ELR (cell line): ENCODE measurements at places on chromosomes 2 and 18.

GRCh38 chr2:73285159-73285739 is 971 bp upstream of the FBXO41 start:
- DNase-seq = no peak

DNA sequence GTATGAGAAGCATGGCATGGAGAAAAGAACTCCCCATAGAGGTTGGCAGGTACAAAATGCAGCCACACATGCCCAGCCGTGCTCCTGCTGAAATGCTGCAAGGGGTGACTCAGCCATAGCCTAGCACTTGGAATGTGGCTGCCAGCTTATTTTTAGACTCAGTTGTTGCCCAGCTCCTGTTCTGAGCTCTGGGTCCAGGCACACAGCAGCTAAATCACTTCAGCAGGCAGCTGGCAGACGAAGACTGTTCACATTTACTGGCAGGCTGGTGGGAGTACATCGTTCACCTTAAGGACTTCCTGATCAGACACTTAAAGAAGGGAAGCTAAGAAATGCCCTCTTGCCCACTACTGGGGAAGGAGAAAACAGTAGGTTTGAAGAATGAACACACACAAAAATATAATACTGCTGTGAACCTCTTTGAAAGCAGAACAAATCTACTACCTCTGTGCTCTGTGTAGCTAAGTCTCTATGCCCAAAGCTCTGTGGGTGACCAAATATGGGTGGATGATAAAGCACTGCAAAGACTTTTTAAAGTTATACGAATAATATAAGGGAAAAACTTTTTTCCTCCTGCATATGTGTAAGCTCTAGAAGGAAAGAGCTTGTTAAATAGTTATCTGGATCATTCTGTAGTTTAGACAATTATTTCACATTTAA is 146.1 kb downstream of the LNPK start:
- peak; percentile 66 for DNase-seq

DNA sequence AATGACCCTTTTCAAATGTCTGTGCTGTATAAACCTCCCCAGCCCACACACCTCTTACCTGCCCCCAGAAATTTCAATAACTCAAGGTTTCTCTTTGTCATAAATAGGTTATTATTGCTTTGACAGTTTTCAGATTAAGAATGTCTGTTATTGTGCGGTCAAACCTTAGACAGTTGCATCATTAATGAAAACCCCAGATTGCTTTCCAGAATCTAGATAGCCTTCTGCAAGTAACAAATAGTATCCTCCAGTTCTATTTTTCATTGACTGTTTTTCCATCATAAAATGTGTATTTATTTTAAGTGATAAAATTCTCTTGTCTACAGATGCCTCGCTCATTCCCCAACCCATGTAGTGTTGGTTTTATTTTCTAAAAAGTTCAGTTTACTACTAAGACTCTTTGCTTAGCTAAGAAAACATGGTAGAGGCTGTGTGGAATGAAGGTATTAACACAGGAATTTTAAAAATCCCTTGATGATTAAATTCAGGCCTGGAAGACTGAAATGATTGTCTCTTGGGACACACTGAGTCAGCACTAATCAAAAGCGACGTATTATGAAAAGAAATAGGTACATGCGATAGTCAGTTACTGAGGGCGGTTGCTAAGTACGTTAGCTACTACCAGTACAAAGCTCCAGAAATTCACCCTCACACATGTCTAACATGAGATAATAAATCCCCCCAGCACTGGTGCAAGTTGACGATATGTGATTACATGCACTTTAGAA is 38.4 kb upstream of the ITGAV start:
- no peak for DNase-seq

DNA sequence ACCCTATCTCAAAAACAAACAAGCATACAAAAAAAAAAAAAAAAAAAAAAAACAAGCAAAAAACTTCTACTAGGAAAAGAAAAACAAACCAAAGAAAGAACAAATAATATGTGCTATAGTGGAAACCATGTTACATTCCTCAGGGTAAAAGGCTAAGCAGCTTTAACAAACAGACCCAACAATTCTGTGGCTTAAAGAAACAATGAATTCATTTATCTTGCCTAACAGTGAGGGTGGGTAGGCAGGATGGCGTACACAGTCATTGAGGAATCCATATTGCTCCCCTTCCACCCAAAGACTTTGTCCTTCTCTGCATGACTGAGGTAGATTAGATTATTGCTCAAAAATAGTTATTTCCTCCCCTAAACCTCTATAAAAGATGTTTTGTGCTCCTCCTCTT is 63.1 kb upstream of the ITGA6 start:
- no peak for DNase-seq

GRCh38 chr2:240336820-240337427 is 98.5 kb upstream of the GPC1 start:
- DNase-seq = no peak

DNA sequence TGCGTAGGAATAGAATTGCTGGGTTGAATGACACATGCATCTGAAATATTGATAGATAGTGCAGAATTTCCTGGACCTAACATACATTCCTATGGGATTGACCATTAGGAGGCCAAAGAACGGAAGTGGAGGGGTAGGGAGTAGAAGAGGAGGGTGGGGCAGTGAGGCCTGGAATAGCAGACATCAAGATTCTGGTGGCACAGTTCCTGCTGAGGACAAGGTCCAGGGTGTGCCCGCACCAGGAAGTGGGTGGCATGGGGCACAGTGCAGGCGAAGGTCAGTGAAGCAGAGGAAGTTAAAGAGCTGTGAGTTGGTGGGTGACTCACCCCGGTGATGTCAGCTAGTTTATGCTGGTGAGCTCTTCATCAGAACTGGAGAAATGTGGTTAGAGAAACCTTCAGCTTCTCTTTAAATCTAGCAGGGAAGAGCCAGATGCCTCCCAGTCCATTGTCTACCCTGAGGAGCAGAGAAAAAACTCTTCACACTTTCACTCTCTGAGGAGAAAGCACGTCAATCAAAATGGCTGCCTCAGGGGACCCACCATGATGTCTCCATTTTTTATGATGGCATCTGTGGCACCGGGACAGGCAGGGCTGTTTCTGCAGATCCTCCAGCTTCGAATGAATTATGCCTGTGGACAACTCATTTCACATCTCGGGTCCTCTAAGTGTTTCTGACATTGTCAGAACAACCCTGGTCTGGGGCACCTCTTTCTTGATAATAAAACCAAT is 55.9 kb upstream of the CTLA4 start:
- DNase-seq = peak; percentile 94

GRCh38 chr2:36729067-36729466 is 32.6 kb downstream of the VIT start:
- DNase-seq = peak; percentile 73

- no peak for DNase-seq
Measured at GRCh38 chr2:133418671-133419070, 149.6 kb downstream of the NCKAP5 start.

DNA sequence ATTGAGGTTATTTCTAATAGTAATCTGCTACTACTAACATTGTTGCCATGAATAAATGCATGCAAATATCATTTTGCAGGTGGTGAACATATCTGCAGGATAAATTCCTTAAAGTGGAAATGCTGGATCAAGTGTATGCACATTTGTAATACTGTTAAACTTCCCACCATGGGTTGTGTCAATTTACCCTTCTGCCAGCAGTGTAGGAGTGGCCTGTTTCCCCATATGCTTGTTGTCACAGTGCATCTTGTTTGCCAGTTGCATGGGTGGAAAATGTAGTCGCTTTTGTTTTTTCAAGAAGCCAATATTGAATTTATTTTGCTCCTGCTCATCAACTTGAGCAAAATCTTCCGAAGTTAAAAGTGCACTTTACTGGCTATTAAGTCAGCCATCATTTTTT is 139.0 kb upstream of the ACKR3 start:
- DNase-seq = no peak

- DNase-seq = no peak
Measured at GRCh38 chr2:196108604-196109003, 40.0 kb upstream of the DNAH7 start.

DNA sequence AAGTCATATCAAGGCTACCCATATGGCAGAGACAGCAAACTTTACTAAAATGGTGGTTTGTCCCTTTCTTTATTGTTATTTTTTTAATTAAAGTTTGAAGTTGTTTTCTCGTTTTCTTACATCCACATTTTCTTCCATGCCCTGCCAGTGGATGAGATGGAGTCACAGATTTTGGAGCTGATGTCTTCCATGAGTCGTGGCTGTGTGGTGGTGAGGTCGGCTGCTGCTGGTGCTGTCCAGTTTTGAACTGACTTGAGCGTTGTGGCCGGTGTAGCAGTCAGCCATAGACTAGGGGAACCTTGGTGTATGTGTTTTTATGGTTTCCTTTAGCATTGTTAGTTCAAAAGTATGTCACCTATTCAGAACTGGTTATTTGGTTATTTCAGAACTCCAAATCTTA is 182.8 kb downstream of the SH3RF3 start:
- peak; percentile 51 for DNase-seq

DNA sequence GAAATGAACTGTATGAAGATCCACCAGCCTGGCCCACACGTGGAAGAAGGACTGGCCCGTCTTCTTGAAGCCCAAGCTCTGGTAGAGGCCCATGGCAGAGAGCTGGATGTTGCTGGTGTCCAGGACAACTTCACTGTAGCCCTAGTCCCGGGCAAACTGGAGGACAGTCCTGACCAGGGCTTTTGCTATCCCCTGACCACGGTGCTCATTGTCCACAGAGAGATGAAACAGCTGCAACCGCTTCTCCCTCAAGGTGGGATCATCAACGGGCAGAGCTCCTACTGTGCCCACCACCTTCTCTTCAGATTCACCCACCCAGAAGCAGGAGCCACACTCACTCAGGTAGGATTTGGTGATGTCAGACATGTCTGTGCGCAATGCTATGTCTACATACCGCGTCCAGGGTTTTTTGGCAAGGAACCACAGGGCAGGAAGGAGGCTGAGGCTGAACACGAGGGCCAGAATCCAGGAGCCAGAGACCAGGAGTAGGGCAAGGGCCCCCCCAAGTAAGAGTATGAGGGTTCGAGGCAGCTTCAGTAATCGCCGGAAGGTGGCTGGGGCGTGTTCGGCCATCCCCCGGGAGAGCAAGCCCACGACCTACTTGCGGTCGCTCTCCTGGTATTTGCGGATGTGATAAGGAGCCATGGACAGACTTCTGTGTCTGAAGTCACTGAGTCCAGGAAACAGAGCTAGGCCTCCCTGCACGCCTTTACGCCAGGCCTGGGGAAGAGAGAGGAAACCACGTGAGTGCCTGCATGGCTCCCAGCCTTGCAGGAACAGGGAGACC is 36.3 kb downstream of the TPRKB start:
- no peak for DNase-seq

DNA sequence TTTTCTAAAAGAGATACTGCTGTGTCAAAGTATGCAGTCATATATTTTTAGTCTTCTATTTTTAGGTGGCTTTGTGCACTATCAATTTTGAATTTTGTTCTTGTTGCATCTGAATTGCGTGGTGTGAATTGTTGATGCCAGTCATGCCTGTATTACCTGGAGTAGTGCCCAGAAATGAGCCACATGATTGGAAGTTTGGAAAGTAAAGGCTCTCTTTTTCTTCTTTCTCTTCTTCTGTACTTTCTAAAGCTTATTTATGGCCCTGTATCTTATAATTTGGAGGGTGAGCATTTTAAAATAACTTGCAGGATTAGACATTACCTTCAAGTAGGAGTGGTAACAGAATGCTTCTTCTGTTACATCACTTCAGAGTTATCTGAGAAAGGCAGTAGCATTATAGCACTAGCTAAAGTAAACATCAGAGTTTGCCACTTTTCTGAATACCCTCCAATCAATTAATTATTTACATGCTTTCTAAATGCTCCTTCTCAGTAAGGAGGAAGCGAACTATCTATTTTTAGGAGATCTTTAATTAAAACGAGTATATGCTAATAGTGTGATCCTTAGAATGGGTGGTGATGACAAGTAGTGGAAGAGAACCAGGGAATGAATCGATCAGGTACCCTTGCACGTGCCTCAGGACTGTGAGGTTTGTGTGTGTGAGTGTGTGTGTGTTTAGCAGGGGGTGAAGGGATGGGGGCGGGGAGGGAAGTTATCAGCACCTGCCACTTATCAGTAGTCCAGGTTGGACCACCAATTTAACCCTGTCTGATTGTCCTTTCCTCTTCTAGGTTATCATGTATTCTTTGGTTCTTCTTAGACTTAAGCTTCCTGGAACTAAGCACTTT is 112.5 kb downstream of the MAP3K20 start:
- peak; percentile 59 for DNase-seq

DNA sequence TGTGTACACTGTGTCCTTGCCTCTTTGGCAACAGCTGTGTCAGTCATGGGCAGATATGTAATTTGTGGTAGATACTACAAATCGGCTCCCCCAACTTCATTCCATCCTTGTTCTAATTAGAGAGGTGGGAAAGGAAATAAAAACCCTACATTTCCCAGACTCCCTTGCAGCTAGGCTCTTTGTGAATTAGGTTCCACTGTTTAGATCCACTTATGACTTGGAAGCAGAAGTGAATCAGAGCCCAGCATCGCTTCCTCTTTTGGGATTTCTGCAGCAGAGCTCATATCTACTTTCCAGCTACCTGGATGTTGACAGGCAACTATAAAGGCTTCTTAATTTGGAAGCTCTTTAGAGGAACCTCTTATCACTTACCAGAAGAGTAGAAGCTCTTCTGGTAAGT is 34.1 kb upstream of the NARS1 start:
- no peak for DNase-seq

GRCh38 chr2:39227628-39228412 is 15.9 kb downstream of the CDKL4 start:
- peak; percentile 66 for DNase-seq

DNA sequence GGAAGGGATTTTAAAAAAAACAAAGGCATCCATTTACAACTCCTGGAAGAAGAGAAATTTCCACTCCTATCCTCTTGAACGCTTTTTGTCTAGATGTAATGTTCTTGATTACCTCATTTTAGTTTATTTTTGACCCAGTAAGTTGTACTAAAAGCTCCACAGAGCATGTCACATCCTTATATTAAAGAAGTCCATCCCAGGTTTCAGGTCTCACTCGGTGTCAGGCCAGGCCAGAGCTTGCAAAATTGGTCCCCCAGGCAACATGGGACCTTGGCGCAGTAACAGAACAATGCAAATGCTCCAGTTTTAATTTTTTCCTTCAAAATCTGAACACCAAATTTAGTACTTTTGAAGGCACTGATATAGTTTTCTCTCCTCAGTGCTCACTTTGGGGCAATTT is 218.4 kb upstream of the REV1 start:
- no peak for DNase-seq

DNA sequence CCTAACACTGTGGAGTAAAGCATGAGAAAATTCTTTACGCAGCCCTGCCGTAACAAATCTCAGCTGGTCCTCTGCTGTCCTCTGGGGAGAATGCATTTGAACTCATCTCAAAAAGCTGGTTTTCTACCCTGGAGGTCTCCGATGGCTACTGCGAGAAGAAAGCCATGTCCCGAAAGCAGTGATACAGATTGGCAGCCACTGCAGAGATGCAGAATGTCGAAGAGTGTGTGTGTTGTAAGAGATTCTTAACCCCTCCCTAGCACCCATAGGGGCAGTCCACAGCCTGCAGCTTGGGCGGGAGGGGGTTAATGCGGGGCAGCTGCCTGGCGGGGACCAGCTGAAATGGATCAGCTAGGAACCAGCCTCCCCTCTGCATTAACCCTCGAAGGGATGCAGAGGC is 235.9 kb downstream of the ZNF516 start:
- DNase-seq = peak; percentile 4

GRCh38 chr2:196510246-196510645 is 129.3 kb upstream of the CCDC150 start:
- DNase-seq = no peak

- DNase-seq = no peak
Measured at GRCh38 chr2:218029366-218030360, 26.9 kb upstream of the TNS1 start.
